NK-92 treated with Interleukin-12 subunit alpha and Interleukin-12 subunit beta, amount 100 ng/mL, for 24 hours (cell line): ENCODE measurements at places on chromosomes 12 and 14.

DNA sequence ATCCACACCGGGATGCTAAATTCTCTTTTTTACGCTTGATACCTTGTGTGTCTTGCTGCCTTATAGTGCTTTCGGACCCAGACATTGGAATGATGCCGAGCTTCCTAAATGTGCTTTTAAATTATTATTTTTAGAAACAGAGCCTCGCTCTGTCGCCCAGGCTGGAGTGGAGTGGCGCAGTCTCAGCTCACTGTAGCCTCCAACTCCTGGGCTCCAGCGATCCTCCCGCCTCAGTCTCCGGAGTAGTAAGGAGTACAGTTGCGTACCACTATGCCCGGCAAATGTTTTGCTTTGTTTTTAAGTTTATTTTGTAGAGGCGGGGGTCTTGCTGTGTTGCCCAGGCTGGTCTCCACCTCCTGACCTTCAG, 489 bp upstream of the EML5 start:
- no peak for DNase-seq

DNA sequence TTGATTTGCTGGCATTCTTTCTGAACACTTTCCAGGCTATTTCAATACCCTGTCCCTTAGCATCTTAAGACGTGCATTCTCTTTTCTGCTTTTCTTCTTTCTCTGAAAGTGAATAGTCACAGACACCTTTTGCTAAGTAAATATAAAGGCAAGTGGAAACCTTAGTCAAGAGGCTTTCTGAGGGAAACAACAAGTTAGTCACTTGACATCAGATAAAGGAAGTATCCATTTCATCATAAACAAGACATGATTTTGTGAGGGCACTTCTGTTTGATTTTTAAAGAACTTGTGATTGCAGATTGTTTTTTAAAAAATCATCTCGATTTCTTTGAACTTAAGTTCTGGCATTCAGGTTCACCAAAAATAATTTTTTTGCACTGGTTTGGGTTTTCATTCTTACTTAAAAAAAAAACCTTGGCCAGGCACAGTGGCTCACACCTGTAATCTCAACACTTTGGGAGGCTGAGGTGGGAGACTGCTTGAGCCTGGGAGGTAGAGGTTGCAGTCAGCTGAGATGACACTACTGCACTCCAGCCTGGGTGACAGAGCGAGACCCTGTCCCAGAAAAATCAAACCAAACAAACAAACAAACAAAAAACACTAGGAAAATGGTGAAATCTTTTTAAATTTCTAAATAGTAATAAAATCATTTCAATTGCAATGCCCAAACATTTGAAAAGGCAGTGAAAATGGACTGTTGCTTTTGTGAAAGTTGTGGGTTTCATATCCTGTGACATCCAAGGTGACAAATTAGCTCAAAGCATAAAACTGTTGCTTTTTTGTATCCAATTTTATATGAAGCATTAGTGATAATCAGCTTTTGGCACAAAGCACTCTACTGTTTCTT, 8.3 kb upstream of the KLHL42 start:
- no peak for DNase-seq

- DNase-seq: peak; percentile 8
These were observed 652 bp upstream of the SELPLG start for GRCh38 chr12:108634341-108634751.

DNA sequence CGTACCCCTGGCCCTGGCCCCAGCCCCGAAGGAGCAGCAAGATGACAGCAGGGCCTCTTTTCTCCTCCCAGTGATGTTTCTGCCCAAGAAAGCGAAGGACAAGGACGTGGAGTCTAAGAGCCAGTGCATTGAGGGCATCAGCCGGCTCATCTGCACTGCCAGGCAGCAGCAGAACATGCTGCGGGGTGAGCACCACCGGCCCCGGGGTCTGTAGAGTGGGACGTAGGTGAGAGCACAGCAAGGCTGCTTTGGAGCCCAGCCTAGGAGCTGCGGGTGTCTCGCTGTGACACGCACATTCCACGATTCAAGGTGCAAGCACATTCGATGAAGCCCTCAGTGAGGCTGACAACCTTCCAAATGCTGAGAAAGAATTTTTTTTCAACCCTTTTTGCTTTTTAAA, 5.2 kb upstream of the TEX22 start:
- no peak for DNase-seq

- DNase-seq: no peak
These were observed 43.2 kb upstream of the TUNAR start for GRCh38 chr14:95833429-95833828.

DNA sequence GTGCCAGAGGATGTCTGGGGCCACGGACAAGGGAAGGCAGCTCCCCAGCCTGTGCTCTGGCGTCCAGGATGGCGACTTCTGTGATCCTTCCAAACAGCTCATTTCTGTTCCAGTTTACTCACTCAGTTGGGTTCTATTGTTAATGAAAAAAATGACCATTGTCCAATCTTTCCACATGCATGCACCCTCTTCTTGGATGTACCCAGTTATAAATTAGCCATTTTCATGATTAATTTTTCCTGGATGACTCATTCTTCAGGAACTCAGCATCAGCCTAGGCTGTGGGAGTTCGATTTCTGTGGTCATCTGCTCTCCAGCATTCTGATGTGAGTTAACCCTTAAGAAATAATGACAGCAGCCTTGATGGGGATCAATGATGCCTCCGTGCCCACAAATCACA, 926.8 kb downstream of the BCL11B start:
- no peak for DNase-seq

DNA sequence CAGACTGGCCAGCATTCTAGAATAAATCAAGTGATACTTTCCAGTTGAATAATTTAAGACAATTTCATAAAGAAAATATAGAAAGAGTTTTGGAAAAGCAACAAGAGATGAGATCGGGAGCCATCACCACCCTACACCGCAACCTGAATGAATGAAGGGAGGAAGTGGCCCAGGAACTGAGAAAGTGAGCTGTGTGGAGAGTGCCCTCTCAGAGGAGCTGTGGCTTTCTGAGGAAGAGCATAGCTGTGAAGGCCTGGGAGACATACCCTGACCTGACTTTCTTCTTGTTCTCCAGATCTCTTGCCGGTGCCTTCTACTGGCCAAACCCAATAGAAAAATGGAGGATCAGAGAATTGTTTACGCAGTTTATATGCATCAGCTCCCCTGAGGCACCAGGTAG, 79.3 kb upstream of the TSPAN8 start:
- no peak for DNase-seq

DNA sequence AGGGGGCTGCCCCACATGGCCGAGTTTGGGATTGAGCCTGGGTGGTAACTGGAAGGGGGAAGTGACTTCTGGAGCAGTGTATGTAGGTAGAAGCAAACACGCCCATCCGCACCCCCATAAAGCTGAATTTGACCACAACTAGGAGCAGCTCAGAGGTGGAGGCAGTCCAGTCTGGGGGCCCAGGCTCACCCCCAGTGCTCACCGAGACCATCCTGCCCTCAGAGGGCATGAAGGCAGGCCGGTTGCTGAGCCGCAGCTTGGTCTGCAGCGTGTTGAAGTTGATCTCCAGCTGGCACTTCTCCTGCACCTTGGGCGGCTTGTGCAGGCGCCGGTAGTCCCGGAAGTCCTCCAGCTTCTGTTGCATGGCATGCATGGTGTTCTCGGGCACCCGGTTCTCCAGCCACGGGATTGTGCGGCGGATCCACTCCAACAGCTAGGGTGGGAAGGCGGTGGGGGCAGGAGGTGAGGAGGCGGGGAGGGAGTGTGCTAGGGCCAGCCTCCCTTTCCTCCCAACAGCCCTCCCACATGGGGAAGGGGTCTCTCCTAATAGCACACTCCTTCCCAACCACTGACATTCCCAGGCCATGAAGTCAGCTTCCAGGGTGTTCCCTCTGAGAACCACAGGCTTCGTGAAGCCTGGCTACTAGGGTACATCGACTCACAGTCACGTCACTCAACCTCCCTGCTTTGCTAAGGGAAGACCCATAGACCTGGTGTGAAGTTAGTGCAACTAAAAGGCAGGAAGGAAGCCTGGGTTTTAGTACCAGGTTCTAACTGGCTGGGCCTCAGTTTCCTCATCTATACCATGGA, 87.0 kb downstream of the ACTN1 start:
- DNase-seq: no peak

DNA sequence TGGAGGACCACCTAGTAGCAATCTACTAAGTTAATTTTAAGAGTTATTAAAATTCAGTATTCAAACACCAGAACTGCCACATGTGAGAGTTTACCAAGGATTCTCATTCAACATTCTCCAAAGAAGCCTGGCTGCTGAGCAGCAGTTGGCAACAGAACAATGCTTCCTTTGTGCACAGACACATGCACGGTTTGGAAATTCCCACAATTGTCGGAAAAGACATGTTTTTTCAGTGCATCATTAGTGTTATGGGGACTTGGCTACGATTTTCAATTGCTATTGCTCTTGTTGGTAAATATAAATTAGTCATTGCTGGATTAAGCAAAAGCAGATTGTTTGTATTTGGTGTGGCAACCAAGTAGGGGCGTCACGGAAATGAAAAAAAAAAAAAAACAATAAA, 22.2 kb downstream of the ST8SIA1 start:
- DNase-seq: no peak

DNA sequence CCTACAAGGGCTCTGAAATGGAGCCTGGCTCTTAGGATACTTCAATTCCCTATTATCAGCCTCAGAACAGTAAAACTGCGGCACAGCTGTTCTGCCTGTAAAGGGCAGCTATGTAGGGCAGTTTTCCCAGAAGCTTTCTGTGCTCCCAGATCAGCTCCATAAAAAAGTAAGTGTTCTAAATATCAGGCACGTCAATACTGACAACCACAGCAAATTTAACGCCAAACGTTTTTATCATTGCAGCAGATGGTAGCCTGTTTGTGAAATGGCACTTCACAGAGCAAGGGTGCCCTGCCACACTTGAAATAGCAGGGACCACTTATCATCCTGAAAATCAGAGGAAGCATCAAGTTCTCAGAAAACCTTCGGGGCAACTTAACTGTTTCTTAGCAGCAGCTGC, 54.8 kb upstream of the PTHLH start:
- DNase-seq: no peak

DNA sequence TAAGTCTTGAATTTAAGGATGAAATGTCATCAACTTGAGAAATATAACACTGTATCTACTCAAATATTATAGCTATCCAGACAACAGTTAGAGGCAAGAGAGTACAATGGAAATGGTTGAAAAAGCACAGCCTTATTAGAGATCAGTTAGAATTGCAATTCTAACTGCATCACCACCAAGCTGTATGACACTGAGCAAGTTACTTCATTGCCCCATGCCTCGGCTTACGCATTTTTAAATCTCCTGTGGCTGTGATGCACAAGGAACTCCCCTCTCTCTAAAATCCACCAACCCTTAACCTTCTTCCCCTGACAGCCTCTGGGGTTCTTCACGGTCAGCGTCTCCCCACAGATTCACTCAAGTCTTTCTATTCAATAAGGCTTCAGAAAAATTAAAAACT, 75.1 kb downstream of the MED13L start:
- DNase-seq: no peak

- no peak for DNase-seq
These were observed 214.6 kb downstream of the ERC1 start for GRCh38 chr12:1205512-1206060.

DNA sequence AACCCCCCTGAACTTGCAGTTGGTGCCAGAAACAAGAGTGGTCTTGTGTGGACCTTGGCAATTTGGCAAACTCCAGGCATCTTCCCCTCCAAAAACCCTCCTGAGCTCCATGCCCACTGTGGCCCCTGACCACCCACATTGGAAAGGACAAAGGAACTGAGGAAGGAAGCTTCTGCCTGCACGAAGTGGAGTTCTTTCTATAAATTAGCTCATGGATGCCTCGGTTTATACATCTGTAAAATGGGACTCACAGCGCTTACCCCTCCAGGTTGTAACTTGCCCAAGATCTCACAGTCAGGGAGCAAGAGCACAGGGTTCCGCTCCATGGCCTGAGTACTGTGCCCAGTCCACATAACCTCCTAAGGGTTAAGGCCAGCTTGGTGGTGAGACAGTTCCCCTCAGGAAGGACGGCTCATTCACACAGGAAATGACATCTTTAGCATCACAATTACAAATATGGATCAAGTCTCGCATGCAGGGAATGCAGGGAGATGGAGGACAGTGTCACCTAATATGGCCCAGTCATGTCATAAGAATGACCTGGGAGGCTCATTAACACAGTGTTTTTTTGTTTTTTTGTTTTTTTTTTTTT, 66.6 kb downstream of the CLMN start:
- no peak for DNase-seq

- DNase-seq: no peak
These were observed 10.4 kb downstream of the TECPR2 start for GRCh38 chr14:102373110-102373509.

- no peak for DNase-seq
These were observed 41.6 kb downstream of the LRRC74A start for GRCh38 chr14:76867516-76868453.

- no peak for DNase-seq
These were observed 536.8 kb upstream of the ATP2B1 start for GRCh38 chr12:90245391-90245790.

GRCh38 chr14:103724116-103724515, 8.5 kb downstream of the ZFYVE21 start:
- no peak for DNase-seq

- no peak for DNase-seq
These were observed 19.2 kb downstream of the PPTC7 start for GRCh38 chr12:110563702-110564470.

GRCh38 chr12:17204289-17205054, 598.5 kb upstream of the LMO3 start:
- no peak for DNase-seq

DNA sequence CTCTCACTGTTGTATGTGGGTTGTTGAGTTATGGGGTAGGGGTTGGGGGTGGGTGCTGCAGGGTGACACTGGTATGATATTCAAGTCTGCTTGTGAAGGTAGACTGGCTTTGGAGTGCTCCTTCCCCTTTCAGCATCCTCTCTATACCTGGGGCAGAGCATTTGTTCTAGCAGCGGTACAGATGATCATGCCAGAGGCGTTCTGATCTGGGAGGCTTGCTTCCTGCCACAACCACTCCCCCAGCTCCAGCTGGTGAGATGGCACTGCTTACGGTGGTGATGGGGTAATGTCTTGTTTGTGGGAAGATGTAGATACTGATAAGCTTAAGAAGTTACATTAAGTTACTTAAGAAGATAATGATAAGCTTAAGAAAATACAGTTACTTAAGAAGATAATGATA, 131.8 kb downstream of the ERC1 start:
- no peak for DNase-seq

GRCh38 chr12:110179291-110179690, 55.1 kb downstream of the IFT81 start:
- no peak for DNase-seq

DNA sequence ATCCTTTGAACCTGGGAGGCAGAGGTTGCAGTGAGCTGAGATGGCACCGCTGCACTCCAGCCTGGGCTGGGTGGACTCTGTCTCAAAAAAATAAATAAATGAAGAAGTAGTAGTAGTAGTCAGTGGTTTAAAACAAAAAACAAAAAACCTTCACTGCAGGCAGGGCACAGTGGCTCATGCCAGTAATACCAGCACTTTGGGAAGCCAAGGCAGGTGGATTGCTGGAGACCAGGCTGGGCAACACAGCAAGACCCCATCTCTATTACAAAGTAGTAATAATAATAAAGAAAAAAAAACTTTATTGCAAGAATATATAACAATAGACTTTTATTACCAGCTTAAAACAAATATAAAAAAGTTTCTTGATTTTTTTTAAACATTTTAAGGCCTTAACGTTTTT, 13.8 kb upstream of the NEK9 start:
- DNase-seq: no peak
